ENCODE measurements at places on chromosomes 4 and X.

DNA sequence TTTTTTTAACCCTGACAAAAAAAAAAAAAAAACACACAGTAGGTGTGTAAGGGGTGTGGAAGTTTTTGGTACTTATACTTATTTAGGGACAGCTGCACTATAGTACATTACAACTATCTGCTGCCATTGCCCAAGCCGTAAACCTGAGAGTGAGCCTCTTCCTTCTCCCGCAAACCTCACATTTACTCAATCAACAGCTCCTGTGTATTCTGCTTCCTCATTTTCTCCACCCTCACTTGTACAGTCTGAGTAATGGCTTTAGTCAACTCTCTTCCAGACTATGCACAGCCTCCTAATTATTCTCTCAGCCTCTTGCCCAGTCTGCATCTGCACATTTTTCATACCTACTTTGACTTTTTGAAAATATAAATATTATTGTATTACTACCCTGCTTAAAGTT is 362.0 kb downstream of the ADAM29 start:
- DNase-seq, result no peak

DNA sequence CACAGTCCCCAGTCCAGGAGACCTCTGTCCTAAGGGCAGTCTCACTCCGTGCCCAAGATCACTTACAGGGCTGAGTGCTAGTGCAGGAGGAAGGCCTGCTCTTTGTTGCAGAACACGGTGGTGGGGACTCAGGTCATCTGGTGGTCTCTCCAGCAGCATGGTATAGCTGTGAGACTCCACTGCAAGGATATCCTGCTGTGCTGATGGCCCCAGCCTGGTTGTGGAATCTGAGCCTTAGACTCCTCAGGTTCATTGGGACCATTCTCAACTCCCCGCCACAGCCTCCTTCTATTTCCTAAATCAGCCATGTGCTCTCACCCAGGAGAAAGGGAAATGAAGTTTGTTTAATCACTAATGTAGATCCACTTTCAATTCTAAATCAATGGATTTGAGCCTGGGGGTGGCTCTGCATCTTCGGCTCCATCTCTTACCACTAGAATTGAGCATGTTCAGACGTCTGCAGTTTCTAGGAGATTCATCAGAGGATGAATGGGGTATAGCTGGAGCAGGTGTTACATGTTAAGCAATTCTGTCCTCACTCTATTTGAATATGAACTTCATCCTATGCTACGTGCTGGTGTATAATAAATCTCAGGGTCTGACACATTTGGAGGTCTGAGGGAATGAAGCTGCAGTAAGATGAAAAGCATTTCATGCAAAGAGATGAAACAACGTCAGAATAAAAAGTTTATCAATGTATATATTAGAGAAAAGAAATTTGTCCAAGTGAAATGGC is 189.2 kb downstream of the MGST2 start:
- DNase-seq, result no peak

GRCh38 chrX:80432863-80433262 is 12.6 kb downstream of the TENT5D start:
- DNase-seq, result no peak

DNA sequence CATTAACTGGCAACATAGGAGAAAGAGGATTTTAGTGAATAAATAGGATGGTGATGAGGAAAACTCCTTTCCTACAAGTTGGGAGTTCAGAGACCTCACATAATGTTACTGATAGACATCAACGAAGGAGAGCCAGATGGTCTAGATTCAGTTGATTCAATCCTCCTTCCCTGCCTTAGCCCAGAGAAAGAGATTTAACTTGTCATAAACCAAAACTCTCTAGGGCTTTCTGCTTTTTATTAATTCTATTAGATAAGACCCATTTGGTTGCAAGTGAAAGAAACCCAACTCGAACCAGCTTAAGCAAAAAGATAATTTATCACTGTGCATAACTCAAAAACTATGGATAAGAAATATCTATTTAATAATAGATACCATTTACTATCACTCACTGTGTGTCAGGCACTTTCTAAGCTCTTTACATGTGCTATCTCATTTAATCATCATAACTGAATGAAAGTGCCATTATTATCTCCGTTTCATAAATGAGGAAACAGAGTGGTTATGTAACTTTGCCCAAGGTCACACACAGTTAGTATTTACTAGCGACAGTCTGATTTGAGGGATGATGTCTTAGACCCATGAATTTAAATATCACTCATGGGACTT is 4.3 kb upstream of the UNC5C start:
- DNase-seq, result no peak

- no peak for DNase-seq
Measured at GRCh38 chr4:101696276-101697010, 94.1 kb upstream of the BANK1 start.

DNA sequence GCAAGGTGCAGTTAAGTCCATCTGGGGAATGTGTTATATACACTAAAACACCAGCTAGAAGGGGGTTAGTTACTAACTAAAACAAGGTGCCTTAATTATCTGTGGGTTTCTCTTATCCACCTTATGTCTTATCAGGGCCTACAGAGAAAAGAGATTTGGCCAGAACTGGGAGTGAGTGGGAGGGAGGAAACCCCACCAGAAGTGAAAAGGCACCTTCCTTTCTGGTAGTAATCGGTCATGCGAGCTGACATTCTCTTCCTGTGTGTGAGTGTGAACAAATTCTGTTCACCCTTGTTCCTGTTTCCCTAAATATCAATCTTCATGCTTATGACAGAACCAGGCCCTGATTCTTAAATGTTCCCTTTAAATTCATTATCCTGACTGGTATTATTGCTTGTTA is 43.5 kb downstream of the SRPX2 start:
- no peak for DNase-seq

GRCh38 chrX:115419069-115419468 is 129.6 kb downstream of the LUZP4 start:
- DNase-seq, result no peak

GRCh38 chr4:20386906-20387305 is 135.2 kb downstream of the SLIT2 start:
- DNase-seq, result no peak

Data from NCI-H2081 treated with DMSO at 0.1 percent for 48 hours (cell line).